ENCODE measurements at places on chromosomes 1 and 21. TPM values are rescaled to one million over a fixed set of nuclear protein-coding genes. Genes with fewer than 3 reads are reported as not detected.
A peak's percentile ranks its signal among the peaks of the same experiment; 100 is the strongest.

NUDT17 gene
- total RNA-seq = 5.1 TPM

ADCY10 gene
- total RNA-seq = under 0.01 TPM

PERM1 gene
- not detected for total RNA-seq

CCDC27 gene
- not detected for total RNA-seq

TMIGD3 gene
- not detected for total RNA-seq

LCE1B gene
- not detected for total RNA-seq

MXRA8 gene
- 397 TPM for total RNA-seq

KRTAP10-3 gene
- not detected for total RNA-seq

LIPI gene
- not detected for total RNA-seq

GLIS1 gene
- total RNA-seq = not detected

DNA sequence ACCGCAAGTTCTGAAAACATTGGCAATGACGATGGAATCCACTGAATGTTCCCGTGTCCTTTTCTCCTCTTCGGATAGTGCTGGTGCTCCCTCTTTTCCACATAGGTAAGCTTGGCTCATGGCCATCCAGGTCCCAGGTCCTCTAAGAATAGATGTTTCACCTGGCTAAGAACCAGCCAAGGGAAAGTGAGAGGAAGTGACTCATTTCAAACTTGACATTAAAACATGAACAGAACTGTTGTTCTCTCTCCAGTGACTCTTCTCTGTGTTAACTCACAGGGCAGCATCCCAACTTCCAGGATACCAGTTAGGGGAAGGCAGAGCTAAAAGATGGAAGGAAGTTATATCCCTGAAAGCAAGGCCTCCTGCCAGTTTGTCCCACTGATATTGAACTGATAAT lies 493.8 kb upstream of the CHRM3 start:
- DNase-seq = peak; percentile 56

GRCh38 chr1:61013189-61013945 lies 69.0 kb upstream of the NFIA start:
- no peak for DNase-seq

- DNase-seq = peak; percentile 70
Measured at GRCh38 chr1:70072231-70072751, 133.1 kb downstream of the LRRC40 start.

GRCh38 chr1:99292886-99293285 lies 28.6 kb downstream of the PLPPR4 start:
- no peak for DNase-seq

GRCh38 chr1:207810606-207811295 lies 58.9 kb downstream of the CD46 start:
- no peak for DNase-seq

DNA sequence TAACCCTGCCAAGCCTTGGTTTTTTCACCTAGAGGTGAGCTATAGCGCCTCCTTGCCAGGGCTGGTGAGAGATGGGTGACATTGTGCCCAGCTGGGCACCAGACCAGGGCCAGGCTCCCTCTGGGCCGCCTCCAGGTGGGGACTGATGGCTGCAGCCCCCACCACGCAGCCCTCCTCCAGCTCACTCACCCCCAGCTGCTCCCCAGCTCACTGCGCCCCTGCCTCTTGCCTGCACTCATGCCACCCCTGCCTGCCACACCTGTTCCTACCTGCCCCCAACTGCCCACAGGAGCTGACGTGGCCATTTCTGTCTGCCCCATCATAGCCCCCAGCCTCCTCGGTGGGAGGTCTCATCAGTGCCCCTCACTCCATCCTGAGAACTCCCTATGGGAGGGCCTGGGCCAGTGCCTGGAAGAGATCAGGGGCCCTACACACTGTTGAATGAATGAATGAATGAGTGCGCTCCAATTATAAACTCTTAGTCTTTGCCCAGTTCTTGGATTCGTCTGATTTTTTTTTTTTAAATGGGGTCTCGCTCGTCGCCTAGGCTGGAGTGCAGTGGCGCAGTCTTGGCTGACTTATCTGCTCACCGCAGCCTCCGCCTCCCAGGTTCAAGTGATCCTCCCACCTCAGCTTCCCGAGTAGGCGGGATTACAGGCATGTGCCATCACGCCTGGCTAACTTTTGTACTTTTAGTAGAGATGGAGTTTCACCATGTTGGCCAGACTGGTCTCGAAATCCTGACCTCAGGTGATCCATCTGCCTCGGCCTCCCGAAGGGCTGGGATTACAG lies 26.4 kb upstream of the VPS13D start:
- DNase-seq = no peak

- no peak for DNase-seq
Measured at GRCh38 chr1:59544615-59545293, 247.9 kb downstream of the FGGY start.

- no peak for DNase-seq
Measured at GRCh38 chr1:6059866-6060265, 14.2 kb downstream of the KCNAB2 start.

GRCh38 chr1:55632058-55632457 lies 416.9 kb upstream of the USP24 start:
- DNase-seq = peak; percentile 74

GRCh38 chr21:39434950-39435349 lies 10.6 kb downstream of the LCA5L start:
- no peak for DNase-seq

DNA sequence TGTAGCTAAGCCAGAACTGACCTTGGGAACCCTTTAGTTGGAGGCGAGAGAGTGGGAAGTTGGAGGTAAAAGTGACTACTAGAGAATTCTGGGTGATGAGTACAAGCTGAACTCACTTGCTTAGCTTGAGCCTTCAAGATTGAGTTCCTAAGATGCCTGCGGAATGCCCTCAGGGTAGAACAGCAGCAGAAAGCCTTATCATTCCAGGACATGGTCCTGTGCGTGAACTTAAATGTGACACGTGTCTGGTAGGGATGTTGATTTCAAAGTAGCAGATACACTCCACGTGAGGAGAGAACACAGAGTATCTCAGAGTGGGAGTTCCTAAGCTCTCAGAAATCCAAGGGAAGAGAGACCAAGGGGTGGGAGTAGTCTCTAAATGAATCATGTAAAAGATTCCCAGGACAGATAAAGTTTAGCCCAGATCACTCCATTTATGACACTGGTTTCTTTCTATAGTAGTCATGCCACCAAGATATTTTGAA lies 60.1 kb downstream of the KCNK1 start:
- peak; percentile 7 for DNase-seq

DNA sequence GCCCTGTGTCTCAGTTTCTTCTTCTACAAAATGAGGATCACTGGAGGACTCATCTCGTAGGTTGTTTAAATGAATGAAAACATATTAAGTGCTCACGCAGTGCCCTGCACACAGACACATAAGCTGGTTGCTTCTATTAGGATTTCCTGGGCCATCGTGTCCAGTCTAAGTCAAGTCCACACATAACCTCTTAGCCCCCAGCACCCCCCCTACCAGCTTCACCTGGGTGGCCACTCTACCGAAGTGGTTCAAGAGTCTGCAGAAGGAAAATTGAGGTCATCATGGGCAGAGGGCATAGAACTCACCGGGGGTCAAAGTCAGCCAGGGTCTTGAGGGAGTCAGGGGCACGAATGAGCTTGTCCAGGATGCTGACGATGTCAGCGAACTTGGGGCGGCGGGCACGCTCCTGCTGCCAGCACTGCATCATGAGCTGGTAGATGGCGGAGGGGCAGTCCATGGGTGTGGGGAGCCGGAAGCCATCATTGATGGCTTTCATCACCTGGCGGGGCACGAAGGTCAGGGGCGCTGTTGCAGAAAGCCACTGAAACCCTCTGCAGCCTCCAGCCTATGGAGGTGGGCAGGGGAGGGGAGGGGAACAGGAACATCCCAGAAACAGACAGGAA lies 25.8 kb downstream of the EPHA2 start:
- DNase-seq = no peak

GRCh38 chr1:201157949-201158348 lies 3.7 kb upstream of the TMEM9 start:
- DNase-seq = no peak

DNA sequence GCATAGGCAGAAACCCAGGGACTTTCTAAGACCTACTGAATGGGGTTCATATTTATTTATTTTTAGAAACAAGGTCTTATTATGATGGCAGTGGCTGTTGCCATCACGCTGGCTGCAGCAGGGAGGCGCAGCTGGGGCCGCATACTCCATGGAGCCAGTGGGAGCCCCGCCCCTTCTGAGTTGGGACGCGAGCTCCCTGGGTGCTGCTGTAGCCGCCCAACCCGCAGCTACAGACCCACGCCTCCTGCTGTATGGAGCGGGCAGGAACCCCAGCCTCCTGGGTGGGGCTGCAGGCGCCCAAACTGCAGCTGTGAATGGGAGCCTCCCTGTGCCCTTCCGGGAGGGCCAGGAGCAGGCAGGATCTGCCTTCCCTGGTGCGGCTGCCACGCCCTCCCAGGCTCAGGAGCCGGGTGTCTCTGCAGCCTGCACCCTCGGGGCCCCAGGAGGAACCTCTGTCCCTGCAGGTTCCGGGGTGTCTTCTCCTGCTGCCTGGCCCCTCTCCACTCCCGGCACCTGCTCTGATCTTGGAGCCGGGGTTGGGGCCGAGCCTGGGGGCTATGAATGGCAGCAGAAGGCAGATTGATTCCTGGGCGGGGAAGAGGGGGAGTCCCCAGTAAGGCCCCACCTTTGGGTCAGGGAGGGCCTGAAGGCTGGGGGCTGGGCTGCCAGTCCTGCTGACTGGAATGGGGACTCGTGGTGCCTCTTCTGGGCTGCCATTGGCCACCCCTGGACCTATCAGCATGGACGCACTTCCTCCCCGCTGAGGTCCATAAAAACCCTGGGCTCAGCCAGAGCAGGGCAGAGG lies 66.5 kb upstream of the LRRN2 start:
- DNase-seq = no peak

DNA sequence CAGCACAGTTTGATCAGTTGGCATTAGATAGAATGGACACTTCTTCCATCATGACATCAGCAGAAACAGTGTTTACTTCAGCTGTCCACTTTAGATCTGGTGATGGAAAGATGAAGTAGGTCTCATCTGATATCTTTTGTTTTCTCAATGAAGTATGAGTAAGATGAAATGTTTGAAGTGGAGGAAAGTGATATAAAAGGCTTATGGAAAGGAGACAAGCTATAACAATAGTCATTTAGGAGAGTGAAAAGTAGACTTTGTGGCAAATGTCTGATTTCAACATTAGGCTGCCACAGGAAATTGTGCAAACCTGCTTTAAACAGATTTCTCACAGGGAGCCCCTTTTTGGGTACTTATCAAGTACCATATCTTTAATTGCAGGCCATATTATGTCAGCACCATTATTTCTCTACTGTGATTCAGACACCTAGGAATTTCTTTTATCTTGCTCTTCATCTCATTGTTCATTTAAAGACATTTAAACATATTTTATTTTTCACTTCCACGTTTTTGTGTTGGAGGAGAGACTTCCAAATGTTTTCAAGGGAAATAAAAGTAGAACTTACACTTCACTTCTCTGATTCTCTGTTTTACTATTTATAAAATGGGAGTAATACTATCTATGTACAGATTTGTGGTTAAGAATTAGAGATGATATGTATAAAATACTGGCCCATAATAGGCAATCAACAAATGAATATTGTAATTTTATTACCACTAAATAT lies 18.1 kb downstream of the PDC start:
- peak; percentile 90 for DNase-seq

GRCh38 chr1:189960769-189961168 lies 516.9 kb downstream of the BRINP3 start:
- DNase-seq = peak; percentile 47

DNA sequence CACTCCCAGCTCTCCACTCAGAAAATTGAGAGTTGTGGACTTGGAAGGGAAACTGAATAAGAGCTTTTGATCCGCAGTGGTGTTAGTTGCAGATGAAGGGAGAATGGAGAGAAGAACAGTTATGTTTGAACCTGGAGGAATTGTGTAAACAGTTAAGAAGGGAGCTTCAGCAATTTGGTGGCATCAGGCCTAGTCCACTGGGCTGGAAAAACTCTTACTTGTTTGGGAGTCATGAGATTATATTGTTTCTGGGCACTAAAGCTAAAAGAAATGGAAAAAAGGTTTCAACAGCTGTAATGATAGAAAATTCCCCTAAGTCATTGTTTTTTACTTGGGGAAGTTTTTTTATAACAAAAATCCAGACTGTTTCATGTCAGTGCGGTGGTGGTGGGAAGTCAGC lies 256.1 kb upstream of the C1orf87 start:
- no peak for DNase-seq

GRCh38 chr21:31145274-31145673 lies 107.0 kb upstream of the KRTAP19-8 start:
- peak; percentile 55 for DNase-seq

DNA sequence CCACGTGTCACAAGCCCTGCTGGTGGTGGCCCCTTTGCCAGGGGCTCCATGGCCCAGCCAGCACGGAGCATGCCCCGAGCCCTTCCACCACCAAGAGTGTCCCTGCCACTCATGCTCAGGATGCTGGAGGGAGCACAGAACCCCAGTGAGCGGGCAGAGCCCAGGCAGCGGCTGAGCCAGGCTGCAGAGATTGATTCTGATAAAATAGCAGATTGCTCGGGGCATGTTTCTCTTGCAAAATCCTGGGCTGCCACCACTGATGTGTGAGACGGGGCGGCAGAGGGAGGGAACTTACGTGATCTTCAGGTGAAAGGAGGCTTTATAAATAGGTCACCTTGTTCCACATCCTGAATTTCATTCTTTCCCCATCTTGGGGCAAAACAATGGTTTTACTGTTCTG lies 53.2 kb downstream of the SPSB1 start:
- DNase-seq = no peak

DNA sequence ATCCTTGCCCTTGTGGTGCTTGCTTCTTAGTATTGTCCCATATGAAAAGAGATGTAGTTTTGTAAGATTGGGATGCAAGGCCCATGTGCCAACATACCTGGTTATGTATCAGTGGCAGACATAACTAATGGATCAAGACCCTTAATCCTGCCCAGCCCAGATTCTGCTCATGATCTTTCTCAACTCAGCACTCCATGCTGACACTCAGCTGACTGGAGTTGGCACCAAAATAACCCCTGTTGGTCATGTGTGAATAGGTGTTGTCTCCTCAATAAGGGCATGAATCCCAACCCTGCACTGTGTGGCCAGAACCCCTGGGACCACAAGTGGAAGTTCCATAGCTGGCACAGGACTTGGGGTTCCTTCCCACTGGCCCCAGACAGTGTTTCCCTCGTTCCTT lies 13.9 kb upstream of the CNR2 start:
- DNase-seq = no peak
